ENCODE measurements at places on chromosomes 6 and 20. TPM values are rescaled to one million over a fixed set of nuclear protein-coding genes. Genes with fewer than 3 reads are reported as not detected.

- H3K36me3 ChIP-seq = peaks cover 17% of the 10 kb centered on the region
- peak overlapping the region; percentile 69 for H3K4me3 ChIP-seq
- no peak overlapping the region for H3K27ac ChIP-seq
- peaks cover 23% of the 10 kb centered on the region for H3K27me3 ChIP-seq
- peaks cover 9% of the 10 kb centered on the region for H3K4me1 ChIP-seq
- no peak for DNase-seq
Observed at GRCh38 chr6:132401618-132402285, 477 bp upstream of the MOXD1 start.

GRCh38 chr6:98769546-98769945 is 64.8 kb upstream of the POU3F2 start:
- H3K36me3 ChIP-seq = no peaks in the 10 kb centered on the region
- H3K4me3 ChIP-seq = no peak overlapping the region
- H3K27ac ChIP-seq = no peak overlapping the region
- peaks cover 5% of the 10 kb centered on the region for H3K4me1 ChIP-seq
- H3K27me3 ChIP-seq = peaks cover 6% of the 10 kb centered on the region

Gene THBS2
- total RNA-seq = not detected

- H3K4me1 ChIP-seq = no peaks in the 10 kb centered on the region
- no peaks in the 10 kb centered on the region for H3K36me3 ChIP-seq
- H3K27ac ChIP-seq = no peak overlapping the region
- no peak for DNase-seq
- no peaks in the 10 kb centered on the region for H3K27me3 ChIP-seq
- H3K4me3 ChIP-seq = no peak overlapping the region
Observed at GRCh38 chr20:4875578-4876067, 125.7 kb downstream of the SLC23A2 start.

- no peak overlapping the region for H3K27ac ChIP-seq
- H3K36me3 ChIP-seq = no peaks in the 10 kb centered on the region
- H3K4me3 ChIP-seq = no peak overlapping the region
Observed at GRCh38 chr6:169950558-169950957, 199.1 kb downstream of the ERMARD start.

DNA sequence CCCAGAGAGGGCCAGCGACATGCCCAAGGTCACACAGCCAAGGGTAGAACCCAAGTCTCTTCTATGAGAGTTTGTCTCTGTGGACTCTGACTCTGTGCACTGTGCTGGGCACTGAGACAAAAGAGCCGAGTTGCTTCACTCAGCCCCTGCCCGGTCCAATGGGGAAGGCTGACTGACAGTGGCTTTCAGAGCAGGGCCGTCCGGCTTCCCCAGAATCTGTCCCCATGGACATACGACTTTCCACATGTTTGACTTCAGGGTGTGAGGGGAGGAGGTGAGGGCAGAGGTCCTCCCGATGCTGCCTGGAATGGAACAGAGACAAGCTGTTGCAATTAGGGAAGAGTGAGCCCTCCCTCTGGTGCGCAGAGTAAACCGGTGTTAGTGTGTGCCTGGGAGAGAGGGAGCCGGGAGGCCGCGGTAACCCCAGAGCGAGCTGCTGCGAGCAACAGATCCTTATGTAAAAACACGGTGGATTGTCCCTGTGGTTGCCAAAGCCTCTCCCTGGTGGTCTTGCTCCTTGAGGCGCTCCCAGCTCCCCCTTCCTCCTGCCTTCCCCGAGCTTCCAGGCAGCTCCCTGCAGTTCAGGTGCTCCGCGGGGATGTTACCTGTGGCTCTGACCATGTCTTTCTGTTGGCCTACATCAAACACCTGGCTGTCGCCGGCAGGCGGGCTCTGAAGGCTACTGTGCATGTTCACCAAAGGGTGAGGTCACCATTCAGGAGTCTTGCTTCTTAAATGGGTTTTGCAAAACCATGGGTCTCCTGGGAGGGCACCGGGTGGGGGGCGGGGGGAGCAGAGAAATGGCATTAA is 672 bp downstream of the SIRPA start:
- H3K27ac ChIP-seq = peak overlapping the region; percentile 80
- peaks cover 31% of the 10 kb centered on the region for H3K36me3 ChIP-seq
- no peaks in the 10 kb centered on the region for H3K27me3 ChIP-seq
- H3K4me3 ChIP-seq = peak overlapping the region; percentile 87
- peak; percentile 34 for DNase-seq

DNA sequence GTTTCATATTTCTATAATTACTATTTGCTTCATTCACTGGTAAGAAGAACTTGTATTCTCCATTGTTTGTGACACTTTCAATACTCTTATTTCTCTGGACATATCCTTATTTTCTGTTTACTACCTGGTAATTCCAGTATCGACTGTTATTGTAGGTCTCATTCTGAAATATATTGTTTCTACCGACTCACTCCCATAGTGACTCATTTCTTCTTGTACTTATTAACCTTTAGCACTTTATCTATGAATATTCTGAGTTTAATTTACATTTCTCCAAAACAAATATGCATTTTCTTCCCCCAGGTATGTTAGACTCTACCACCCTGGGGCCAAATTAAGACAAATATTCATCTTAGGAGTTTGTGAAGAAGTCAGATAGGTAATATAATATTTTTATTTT is 164.5 kb upstream of the BTBD3 start:
- H3K27me3 ChIP-seq = no peaks in the 10 kb centered on the region
- no peaks in the 10 kb centered on the region for H3K36me3 ChIP-seq
- DNase-seq = no peak
- H3K4me3 ChIP-seq = peak overlapping the region; percentile 17

Gene GHRH
- total RNA-seq = not detected
